Stimulated activated CD4-positive, alpha-beta T cell treated with anti-CD3 and anti-CD28 coated beads, TNF-alpha, amount 100 ng/mL, for 1 hour (primary cell): ENCODE measurements at places on chromosomes 5 and 9.

GRCh38 chr5:159774476-159775031, 141.7 kb upstream of the ADRA1B start:
- no peak for DNase-seq

DNA sequence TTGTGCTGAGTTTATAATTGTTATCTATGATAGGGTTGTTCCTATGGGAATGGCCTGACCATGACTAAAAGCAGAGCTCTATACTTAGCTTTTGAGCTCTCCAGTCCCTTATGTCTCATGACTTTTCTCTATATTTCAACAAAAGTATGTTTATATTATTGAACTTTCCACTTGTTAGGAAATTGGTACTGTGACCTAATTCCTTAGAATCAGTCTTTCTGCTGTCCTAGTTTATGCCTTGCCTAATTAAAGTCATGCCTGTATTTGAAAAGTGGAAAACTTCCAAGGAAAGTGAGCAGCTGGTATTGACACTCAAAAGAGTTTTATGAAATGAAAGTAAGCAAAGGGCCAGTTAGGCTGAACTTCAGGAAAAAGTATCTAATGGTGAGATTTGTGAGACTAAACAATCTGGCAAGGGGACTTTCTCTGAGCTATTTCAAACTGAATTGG, 68.6 kb downstream of the XRCC4 start:
- no peak for DNase-seq

DNA sequence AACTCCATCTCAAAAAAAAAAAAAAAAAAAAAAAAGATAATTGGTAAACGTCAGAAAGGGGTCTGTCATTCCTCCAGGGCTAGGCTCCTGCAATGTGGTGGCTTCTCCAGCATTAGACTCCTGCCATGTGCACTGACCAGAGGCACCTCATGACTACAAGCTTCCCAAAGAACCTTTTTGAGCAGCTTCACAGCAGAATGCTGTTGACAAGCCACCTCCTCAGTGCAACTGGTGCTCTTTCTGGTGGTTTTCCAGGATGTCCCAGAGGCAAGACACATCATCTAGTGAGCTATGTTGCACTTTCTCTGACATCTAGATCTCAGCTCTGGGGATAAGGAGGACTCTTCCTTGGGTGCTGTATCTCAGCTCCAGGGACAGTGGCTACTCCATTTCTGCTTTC, 11.6 kb downstream of the RPL37 start:
- DNase-seq, result no peak

DNA sequence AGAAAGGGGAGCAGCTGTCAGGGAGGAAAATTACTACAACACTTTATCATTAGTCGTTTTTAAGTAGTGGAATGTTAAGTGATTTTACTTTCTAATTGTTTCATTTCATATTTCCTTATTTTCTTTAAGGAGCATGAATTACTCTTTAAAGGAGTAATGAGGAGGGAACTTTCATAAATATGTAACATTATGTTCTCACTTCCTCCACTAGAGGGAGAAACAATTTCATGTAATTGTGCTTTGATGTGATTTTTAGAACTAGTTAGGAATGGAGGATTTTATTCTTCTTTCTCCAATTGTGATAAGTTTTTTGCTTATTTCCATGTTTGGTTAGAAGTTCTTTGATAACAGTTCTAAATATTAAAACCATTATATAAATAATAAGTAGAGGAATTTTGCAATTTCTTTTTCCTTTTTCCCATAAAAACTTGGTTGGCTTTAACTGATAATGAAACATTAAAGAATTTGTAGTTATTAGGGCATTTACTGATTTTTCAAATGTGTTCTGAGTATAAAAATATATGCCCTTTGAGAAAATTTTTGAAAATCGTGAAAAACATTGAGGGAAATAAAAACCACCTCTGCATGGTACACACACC, 25.6 kb downstream of the CEP78 start:
- DNase-seq, result no peak

DNA sequence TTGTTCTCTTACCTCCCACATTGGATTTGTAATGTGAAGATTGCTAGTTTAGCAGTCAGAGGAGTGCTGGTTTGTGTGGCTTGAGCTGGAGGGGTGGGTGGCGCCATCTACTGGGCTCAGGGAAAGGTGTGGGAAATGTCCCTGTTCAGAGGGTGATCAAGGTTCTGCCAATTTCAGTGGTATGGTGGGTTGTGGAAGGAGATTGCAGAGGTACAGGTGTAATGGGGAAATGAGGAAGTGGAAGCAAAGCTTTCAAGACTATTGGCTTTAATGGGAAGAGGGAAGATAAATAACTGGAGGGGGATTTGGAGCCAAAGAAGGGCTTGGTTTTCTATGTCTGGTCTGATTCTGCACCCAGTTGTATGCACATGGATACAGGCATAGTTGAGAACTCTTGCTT, 76.4 kb downstream of the OSMR start:
- no peak for DNase-seq

DNA sequence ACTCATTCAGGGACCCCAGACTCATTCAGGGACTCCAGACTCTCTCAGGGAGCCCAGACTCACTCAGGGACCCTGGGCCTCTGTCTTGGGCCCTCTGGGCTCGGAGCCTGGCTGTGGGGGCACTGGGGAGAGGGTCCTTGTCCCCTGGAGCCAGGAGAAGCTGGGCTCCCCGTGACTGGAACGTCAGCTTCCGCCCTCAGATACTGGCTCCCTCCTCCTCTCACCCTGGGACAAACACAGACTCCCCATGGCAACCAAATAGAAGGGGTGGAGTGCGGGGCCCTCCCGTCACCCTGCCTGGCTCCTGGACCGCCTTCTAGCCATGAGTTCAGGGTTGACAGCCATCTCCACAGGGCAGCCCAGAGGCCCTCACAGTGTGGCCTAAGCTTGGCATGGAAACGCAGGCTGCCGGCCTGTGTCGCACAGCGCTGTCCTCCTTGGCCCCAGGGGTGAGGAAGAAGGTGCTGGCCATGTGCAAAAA, 27.6 kb downstream of the ZDHHC11B start:
- no peak for DNase-seq

- DNase-seq, result no peak
Measured at GRCh38 chr9:129441852-129442251, 179.0 kb downstream of the C9orf50 start.

DNA sequence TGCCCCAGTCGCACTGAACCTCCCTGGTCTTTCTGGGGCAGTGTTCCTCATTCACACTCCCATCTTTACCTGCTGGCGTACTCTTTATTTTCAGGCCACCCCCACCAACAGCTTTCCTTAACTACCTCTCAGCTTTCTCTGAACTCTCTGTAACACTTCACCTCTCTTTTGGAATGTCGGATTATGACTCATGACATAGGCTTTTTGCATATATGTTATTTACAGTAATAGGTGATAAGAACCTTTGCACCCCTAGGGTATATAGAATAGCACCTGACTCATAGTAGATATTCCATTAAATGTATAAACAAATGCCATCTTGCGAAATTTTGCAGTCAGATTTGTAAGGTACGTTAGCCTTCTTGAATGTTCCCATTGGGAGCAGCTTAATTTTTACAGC, 52.9 kb upstream of the MIER3 start:
- DNase-seq, result no peak

DNA sequence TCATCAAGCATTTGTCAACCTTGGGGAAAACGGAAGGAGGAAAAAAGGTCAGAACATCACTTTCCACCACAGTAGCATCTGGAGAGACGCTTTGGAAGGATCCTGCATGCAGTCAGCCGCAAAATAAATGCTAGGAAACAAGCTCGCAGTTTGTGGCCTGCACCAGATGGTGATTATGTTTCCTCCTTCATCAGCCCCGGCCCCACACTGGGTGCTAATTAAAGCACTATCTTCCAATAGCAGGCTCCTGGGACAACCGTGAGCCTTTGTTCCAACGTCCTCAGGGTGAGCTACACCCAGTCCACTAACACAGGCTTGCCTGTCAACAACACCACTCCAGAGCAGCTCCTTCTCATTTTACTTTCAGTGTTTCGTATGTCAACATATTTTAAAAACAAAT, 64.0 kb downstream of the RNF130 start:
- DNase-seq, result no peak

DNA sequence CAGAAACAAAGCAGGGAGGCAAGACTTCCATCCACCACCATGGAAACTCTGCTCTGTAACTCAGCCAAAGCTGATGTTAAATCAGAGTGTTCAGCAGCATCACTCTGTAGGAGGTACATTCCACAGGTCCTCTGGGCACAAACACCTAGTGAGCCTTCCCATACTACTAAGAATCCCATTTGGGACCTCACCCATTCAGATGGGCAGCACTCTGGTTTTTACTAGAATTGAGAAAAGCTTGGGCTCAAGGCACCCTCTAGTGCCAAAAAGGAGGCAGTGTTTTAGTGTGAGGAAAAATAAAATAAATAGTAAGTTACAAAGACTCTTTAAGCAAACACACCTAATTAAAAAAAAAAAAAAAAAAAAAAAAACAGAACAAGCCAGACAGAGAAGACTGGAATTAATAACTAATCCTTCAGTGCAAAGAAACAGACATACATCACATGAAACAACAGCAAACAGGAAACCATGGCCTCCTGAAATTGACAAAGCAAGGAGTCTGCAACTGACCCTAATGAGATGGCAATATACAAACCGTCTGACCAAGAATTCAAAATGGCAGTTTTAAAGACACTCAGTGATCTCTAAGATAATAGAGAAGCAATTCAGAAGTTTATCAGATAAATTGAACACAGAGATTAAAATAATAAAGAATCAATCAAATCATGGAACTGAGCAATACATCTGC, 159.5 kb downstream of the GNA14 start:
- no peak for DNase-seq

DNA sequence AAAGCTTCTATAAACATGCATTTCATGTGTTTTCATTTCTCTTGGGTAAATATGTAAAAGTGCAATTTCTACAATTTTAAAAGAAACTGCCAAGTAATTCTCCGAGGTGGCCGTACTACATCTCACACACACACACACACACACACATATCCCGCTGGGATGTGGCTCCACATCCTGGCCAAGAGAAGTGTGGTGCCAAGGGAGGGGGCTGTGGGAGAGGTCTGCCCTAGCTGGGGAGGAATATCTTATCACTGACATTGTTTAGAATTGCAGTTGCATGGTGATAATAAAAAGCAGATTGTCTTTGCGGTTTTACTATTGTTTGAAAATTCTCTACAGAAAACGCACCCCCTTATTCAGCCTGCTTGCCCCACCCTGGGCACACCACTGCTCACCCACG, 558.4 kb downstream of the BNC2 start:
- DNase-seq, result no peak

GRCh38 chr5:116858705-116859333, 284.2 kb upstream of the SEMA6A start:
- no peak for DNase-seq

DNA sequence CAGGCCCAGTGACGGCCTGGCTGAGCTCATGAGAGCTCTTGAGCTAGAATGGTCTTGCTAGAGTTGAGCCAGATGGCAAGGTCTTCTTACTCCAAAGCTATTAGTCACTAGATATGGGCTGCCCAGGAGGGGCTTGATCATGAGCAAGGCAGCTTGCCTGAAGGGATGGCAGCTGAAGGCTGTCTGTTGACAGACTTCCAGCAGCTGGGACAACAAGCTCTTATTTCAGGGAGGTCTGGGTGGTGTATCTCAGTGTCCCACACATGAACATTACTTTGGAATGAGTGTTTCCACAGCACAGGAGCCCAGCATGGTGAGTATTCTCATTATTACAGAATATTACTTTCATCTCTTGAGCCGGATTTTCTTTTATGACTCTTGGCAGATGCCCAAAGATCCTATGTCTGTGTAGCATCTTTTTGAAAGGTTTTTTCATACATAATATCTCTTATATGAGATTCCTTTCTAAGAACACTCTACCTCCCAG, 414.1 kb downstream of the ARHGEF28 start:
- no peak for DNase-seq

DNA sequence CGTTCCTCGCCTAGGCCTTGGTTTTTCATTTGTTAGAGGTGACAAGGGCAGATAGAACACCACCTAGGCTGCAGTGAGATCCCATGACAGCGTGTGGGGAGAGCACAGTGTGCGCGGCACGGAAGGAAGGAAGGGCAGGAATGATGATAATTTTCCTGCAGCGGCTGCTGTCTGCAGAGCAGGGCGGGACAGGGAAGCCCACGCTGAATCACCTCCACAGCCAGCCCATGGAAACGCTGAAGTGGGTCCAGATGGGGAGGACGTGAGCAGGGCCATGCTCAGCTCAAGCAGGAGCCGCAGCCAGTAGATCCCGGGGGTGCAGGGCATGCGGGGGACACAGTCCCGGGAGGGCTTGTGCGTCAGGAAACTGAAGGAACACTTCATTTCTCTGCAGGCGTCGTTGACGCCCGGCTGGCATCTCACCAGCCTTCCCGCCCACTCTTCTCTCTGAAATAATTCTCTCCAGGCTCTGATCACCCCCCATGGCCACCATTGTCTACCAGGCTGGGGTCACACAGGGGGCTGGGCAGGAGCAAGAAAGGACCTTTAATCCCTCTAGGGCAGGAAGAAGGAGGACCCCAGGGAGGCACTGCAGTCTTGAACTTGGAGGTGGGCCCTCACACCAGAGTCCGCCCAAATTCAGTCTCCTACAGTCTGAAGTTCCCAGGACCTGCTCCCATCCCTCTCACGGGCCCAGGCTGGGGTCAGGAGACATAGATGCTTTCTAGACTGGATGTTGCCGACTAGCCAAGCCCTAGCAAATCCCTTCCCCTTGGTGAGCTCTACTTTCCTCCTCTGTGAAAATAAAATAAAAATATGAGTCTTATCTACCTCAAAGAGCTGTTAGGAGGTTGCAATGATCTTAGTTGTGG, 20.9 kb upstream of the SYNPO start:
- DNase-seq, result no peak

DNA sequence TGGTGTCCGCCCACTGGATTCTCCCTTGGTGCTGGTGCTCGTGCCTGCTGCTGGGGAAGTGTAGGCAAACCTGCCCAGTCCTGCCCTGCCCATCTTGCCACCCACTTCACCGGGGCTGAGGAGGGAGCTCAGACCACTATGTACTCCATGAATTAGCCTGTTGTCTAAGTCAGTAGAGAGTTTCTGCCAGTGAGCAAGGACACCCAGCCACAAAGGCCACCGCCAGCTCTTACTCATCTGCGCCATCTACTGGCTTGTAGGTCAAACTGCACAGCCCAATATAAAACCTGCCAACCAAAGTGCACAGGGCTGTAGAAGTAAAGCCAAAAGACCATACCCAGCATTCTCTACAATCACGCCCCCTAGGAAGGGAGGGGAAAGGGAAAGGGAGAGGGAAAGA, 102.3 kb downstream of the GLIS3 start:
- DNase-seq, result no peak

GRCh38 chr5:102048940-102049339, 247.1 kb downstream of the SLCO4C1 start:
- DNase-seq, result no peak

DNA sequence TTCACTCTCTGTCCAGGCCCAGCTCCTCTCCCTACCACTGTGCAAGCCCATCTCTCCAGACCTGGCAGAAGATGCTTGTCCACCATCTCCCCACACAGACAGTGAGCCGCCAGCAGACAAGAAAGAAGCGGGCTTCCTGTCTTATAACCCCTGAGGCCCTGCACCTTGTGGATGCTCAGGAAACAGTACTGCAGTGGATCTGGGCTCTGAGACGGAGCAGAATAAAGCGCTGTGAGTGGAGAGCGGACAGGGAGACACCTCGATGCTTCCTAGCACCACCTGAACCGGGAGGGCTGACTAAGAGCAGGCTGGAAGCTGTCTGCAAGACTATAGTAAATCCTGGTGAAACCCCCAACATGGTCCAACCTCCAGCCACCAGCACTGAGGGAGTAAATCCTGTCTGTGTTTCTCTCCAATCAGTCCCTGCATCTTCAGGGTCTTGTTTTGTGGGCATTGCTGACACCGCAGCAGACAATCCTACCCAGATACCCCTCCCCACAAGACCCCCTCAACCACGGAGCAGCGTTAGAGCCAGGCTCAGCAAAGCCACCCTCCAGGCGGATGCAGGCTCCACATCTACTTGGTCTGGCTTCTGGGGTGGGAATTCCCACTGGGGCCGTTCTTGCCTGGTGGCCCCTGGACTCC, 18.7 kb downstream of the ORM2 start:
- no peak for DNase-seq
